ENCODE measurements at places on chromosomes 11 and 22.

DNA sequence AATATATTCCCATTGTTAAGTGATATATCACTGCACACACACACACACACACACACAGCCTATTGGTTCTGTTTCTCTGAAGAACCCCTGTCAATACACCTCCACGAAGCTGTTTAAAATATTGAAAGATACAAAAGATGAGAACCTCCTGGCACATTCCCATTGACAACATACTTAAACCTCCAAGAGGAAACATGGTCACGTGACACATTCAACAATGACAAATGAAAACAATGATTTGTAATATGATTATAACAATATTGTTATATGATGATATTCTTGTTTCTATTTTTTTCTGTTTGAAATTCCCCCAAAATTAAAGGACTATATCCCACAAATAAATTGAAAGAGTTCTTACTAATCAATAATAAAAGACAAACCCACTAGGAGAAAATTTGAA is 1344.9 kb downstream of the BRD1 start:
- no peak for DNase-seq

GRCh38 chr11:19436932-19437331 is 196.2 kb upstream of the E2F8 start:
- no peak for DNase-seq

- no peak for DNase-seq
Observed at GRCh38 chr11:80388130-80388529, 947.3 kb upstream of the TENM4 start.

DNA sequence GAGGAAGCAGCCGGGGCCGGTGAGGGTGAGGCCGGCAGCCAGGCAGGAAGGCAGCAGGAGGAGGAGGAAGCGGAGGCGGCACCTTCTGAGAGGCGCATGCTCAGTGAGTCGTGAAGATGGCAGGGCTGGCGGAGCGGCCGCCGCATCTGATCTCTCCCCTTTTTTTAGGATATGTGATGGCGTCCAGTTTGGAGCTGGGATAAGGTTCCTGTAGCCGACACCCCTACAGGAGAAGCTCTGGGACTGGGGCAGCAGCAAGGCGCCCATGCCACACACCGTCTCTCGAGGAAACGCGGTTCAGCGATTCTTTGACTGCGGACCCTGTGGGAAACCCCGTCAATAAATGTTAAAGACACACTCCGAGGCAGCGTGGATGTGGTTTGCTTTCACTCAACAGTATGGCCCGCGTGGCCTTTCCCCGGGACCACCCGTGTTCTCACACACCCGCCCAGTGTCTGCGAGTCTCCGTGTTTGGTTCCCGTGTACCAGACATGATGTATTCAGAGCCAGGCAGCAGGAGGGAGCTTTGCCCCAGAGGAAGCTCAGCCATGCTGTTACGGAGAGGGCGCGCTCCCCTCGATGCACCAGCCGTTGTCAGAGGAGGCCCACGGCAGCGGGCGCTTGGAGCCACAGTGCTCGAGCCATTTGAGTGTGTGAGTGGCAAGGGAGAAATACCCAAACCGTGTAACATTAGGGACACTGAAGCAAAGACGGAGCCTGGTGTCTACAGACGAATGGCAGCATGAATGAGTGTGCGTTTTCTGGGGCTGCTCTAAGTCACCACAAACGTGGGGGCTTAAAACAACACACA is 27.7 kb upstream of the PARVB start:
- DNase-seq = no peak

DNA sequence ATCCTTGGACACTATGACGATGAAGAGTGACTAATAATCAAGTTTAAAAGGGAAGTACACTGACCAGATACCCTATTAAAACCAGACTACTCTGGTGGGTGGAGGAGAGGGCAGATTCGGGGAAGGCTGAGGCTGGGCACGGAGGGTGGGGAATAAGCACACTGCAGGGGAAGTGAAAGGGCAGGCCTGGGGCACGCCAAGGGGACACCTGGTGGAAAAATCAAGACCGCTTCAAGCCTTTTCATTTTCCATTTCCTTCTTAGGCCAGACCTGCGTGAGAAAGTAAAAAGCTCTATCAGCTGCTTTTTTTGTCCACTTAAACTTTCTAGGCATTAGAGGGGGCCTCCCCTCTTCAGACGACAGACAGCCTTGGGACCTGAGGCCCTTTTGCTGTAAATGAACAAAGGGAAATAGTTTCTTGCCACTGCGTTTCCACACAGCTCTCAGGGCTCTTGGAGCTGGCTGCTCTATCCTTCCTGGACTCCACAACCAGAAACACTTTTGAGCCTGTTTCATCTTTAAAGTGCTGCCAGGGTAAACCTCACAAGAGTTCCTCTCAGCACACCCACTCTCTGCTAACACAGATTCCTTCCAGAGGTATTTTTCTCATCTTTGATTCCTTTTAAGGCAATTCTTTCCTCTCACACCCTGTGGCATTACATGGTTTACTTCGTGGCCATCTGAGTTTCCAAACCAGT is 25.0 kb upstream of the SERPIND1 start:
- no peak for DNase-seq

GRCh38 chr22:35133702-35134380 is 67.9 kb downstream of the ISX start:
- no peak for DNase-seq

DNA sequence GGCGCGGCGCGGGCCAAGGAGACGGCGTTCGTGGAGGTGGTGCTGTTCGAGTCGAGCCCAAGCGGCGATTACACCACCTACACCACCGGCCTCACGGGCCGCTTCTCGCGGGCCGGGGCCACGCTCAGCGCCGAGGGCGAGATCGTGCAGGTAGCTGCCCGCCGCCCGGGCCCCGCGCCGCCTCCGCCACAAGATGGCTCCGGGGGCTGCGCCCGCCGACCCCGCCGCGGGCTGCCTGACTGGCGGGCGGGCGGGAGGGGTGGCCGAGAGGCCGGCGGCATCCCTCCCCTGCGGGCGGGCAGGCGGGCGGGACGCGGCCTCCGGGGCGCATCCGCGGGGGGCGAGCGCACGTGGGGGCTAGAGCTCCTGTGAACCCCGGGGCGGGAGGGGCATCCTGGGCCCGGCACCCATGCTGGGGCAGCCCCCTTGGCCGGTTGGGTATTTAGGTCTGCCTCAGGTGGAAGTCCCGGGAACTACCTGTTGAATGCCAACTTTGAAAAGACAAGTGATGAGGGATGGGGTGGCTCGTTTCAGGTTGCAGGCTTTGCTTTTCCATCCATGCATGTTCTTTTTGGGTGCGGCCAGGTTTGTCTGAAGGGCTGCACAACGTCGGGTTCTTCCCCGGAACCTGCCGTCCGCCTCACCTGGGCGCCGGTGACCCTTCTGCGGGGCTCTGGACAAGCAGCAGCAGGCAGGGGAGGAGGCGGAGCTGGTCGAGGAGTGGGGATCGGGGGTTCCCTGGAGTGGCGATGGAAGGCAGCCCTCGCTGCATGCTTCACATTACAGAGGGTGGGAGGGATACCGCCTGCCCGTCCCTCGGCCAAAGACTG is 760 bp downstream of the ZNRF3 start:
- no peak for DNase-seq

DNA sequence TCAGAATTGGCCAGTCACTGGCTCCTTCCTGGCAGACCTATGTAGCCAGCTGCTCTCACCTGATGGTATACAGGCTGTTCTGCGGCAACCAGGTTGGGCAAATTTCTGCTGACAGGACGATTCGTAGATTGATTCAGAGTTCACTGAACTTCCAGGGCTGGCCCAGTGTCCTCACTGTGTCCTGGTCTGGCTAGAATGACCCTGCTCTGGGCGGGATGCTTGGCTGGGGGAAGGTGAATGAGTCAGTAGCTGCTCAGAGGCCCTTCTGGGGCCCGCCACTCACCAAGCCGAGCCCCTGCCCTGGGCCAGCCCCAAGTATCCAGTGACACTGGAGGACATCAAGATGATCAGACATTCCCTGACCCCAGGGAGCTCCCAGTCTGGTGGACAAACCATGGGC is 62.9 kb upstream of the WNT11 start:
- DNase-seq = no peak

DNA sequence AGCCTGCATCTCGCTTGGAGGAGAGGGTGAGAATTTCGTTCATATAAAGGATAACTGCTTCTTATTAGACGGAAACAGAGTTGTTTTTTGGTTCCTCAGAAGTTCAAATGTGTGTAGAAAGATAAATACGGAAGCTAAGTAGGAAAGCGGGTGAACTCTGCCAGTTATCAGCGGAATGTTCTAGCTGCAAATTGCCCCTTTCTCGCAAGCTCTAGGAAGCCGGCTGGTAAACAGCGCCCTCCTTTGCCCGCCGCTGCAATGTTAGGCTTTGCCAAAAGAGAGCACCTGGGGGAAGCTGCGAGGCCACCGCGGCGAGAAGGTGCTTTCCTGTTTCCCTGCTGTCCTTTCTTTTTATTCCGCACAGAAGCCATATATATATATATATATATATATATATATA is 67.0 kb downstream of the IGLL5 start:
- DNase-seq = no peak

DNA sequence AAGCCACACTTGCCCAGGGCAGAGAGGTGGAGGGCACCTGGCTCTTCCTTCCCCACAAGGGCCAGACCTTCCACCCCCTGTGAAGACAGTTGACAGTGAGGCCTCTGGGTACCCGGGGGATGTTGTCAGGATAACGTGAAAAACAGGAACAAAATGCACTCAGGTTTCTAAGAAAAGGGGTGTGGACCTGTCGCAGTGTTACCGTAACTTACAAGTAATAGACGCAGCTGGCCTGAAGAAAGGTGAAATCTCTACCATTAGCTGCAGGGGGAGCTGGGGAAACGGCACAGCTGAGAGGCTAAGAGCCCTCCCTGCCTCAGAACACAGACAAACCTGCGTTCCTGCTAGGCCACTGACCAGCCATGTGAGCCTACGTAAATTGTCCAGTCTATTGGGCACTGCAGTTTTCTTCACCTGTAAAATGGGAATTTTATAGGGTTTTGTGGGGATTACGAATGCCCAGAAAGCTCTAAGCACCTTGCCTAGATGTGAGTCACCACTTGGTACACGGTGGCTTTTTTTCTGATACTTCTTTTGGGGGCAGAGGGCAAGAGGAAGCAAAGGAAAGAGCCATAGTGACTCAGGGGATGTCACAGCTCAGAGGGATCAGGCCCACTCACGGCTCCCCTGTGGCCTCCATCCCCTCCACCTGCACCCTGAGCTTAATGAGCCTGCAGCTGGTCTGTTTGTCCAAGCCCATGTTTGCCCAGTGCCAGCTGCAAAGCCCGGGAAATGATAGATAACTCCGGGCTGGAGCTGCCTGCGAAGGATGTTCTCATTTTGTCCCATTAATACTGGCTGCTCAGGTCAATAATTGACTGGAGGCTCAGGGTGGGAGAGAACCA is 18.4 kb upstream of the CABP7 start:
- no peak for DNase-seq

- DNase-seq = no peak
Observed at GRCh38 chr11:76880956-76881355, 20.2 kb downstream of the ACER3 start.

DNA sequence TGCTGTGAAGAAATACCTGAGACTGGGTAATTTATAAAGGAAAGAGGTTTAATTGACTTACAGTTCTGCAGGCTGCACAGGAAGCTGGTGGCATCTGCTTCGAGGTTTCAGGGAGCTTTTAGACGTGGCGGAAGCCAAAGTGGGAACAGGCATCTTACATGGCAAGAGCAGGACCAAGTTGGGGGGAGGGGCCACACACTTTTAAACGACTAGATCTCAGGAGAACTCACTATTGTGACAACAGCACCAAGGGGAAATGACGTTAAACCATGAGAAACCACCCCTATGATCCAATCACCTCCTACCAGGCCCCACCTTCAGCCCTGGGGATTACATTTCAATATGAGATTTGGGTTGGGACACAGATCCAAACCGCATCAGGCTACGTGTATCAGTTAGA is 11.1 kb upstream of the SCGB1D4 start:
- DNase-seq = no peak

DNA sequence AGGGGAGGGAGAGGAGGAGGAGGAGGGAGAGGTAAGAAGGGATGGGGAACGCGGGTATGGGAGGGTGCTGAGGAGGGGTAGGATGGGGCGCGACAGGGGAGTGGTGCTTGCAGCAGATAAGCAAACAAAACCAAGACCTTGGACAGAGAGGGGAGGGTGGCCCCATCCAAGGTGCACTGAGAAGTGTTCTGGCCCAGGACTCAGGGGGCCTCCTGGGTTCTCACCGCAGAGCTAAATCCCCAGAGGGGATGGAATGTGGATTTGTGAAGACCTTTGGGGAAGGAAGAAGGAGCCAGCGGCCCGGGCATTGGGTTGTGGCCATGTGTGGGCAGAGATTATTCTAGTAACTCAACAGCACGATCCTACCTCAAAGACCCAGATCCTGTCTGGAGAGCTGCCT is 90.9 kb upstream of the LINC01488 start:
- no peak for DNase-seq

GRCh38 chr11:114060392-114061047 is 1.0 kb downstream of the ZBTB16 start:
- no peak for DNase-seq

DNA sequence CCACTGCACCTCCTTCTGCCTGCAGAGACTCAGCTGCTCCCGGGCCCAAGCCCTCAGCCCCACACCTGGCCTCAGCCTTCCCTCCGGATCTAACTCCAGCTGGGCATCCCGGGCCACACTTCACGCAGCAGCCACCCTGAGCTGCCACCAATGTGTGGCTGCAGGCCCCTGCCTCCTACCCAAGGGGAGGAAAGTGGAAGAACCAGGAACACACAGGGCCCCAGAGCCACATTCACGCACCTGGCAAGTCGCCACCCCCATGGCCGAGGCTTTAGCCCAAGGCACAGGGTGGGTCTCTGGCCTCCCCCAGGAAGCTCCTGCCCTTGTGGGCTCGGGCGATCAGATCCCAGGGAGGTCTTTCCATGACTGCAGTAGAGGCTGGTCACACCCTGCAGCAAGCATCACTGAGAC is 345.6 kb downstream of the CTTN start:
- DNase-seq = no peak
